ENCODE measurements at places on chromosomes 16 and 17.

DNA sequence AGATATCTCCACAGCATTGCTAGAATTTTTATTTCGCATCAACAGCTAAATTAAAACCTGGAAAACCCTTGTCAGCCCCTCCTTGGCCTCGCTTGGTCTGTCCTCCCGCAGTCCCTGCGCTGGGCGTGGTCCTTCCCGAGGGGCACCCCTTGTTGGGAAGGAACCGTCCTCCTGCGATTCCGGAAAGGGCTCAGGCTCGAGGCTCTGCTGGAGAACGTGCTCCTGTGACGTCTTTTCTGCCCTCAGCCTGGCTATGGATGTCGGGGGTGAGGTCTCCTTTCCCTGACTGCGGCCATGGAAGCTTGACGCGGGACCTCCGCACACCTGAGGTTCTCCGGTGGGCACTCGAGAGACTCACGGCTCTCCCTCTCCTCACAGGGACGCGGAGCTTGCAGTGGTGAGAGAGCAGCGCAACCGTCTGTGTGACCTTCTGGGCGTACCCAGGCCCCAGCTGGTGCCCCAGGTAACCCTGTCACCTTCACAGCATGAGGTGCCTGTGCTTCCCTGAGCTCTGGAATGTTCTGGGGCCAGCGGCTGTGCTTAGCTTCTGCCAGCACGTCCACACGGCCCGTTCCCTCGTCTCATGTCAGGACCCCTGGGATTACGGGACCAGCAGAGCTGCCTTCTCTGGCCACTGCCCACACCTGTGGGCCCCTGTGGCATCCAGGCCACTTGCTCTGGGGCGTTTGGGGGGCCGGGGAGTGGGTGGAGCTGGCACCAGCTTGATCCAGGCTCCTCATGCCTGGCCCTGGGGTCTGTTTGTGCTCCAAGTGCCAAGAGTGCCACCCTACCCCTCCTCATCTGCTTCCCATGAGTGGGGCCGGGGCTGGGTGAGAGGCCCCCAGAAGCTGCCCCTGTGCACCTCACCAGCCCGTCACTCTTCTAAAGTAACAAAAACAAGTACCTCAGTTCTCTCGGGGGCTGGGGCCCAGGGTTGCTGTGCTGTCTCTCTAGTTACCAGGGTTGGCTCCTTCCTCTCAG lies 101.5 kb upstream of the ZNF750 start:
- ATAC-seq = no peak

GRCh38 chr16:23436951-23437350 lies 16.0 kb downstream of the COG7 start:
- no peak for ATAC-seq

- peak; percentile 86 for ATAC-seq
Observed at GRCh38 chr16:66081775-66082366, 284.6 kb upstream of the CDH5 start.

DNA sequence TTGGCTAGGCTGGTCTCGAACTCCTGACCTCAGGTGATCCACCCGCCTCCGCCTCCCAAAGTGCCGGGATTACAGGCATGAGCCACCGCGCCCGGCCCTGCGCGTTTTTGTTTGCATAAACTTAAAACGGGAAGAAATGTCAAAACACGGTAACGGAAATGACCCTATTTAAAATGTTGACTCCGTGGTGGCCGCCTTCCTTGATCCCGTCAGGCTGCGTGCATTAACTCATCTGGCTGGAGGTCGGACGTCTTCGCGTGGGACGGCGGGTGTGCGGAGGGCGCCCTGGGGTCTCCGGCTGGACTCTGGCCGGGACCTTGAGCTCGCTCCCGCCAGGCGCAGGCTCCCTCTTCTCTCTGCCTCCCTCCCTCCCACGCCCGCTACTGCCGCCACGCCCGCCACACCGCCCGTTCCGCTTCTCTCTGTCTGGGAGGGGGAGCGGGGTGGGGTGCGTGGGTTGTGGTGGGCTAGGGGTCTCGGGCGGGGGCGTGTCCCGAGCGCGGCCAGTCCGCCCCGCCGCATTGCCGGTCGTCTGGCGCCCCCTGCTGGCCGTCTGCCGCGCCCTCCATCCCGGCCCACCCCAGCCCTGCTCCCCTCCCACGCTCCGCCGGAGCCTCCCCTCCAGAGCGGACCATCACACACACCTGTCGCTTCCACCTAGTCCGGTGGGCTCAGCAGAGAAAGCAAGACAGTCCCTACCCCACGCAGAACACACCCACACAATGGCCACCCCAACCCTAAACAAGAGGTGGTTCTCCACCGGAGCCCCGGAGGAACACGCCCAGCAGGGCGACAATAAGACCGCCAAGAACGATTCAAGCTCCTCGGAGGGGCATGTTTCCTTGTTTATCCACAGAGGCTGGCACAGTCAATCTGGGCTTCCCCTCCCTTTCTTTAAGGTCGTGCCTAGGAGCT lies 1.2 kb upstream of the CCDC42 start:
- ATAC-seq = peak; percentile 77

- ATAC-seq = no peak
Observed at GRCh38 chr16:24477492-24477891, 61.9 kb upstream of the RBBP6 start.

GRCh38 chr17:1469231-1469852 lies 13.3 kb upstream of the CRK start:
- ATAC-seq = no peak

- ATAC-seq = no peak
Observed at GRCh38 chr17:43042025-43042628, 17.1 kb downstream of the RND2 start.

DNA sequence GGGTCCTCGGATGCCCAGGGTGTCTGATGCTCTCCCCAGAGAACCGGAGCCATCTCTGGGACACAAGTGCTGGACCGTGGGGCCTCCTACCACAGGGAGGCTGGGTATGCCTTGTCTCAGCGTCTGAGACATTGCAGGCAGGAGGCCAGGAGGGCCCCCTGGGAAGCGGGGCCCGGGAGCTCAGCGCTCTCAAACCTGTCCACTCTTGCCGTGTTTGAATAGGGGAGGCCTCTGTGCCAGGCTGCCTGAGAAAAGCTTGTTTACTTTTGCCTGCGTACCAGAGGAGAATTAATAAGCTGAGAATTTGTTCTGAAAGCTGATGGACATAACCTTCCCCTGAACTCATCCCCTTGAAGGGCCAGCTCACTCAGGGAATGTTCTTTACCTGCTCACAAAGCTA lies 163.8 kb downstream of the NTN1 start:
- peak; percentile 40 for ATAC-seq

DNA sequence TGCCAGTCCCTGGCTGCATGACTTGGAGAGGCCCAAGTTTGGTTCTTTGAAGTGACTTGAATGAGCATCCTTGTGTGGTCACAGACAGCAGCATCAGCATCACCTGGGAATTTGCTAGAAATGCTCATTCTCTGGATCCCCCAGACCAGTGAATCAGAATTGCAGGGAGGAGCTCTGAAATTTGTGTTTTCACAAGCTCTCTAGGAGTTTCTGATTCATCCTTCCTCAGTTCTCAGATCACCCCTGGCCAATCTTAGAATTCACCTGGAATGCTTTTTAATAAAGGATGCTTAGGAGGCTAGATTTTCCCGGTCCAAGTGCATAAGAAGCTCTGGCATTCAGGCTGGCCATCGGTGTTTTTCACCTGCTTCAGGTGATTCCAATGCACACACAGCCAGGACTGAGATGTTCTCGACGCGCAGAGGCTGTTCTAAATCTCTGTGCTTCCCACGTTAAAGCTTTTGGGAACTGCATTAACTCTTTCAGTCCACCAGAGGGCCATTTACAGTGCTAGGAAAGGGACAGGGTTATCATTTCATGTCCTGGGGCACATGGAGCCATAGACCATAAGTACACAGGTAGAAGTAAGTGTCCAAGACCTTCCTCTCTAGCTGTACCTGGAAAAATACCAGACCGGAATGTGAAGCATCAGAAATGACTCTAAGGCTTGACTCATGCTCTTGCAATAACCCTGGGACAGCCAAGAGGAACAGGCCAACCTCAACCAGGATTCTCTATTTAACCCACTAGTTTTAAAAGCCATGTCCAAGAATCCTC lies 85.7 kb upstream of the XYLT1 start:
- peak; percentile 73 for ATAC-seq

GRCh38 chr17:59287891-59288290 lies 43.6 kb upstream of the YPEL2 start:
- no peak for ATAC-seq

DNA sequence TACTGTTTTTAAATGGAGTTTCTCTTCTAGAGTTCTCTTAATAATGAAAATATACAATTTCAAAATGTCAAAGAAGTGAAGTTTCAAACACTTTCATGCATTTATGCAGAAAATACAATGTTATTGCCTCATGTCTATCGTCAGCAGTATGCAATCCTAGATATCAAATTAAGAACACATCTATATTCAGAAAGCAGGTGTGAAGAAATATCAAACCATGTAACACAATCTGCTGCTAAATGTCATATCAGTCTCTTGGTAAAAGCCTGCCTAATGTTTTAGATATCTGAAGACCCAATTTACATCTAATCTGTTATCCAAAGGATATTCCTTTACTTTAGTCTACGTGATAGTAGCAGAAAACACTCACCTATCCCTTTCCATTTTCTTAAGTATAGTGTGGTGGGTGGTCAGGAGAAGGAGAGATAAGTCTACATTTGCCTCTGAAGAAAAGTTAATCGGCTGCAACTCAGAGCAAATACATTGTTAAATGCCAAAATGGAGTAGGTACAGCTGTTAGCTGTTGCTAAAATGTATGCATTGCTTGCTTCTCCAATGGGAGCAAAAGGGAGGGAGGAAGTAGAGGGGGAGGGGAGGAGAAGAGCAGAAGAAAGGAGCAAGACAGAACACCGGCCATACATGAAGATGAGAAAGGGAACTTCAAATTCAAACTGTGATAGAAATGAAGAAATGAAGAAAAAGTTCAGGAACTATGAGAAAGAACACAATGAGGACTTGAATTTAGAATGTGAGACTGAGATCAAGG lies 64.9 kb downstream of the ITFG1 start:
- no peak for ATAC-seq

DNA sequence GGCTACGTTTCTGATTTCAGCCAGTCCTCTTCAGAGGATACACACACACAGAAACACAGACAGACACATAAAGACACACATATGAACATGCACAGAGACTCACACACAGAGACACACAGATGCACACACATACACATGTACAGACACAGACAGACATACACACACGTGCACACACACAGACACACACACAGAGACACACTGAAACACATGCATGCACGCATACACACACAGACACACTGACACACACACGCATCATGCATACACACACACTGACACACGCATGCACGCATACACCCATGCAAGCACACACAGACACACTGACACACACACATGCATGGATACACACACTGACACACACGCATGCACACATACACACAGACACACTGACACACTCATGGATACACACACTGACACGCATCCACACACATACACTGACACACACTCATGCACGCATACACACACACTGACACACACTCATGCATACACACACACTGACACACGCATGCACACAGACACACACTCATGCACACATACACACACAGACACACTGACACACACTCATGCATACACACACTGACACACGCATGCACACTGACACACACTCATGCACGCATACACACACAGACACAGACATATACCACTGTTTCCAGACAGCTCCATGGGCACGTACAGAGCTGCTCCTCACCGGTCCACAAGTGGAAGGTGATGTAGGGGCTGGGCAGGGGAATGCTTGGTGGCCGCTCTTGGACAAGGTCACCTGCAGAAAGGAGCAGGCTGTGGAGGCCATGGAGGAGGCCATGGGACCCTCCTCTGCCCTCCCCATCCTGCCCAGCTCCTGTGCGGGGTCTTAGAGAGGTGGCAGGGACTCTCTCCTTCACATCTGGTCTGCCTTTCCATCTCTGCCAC lies 30.1 kb upstream of the MFSD6L start:
- ATAC-seq = no peak

DNA sequence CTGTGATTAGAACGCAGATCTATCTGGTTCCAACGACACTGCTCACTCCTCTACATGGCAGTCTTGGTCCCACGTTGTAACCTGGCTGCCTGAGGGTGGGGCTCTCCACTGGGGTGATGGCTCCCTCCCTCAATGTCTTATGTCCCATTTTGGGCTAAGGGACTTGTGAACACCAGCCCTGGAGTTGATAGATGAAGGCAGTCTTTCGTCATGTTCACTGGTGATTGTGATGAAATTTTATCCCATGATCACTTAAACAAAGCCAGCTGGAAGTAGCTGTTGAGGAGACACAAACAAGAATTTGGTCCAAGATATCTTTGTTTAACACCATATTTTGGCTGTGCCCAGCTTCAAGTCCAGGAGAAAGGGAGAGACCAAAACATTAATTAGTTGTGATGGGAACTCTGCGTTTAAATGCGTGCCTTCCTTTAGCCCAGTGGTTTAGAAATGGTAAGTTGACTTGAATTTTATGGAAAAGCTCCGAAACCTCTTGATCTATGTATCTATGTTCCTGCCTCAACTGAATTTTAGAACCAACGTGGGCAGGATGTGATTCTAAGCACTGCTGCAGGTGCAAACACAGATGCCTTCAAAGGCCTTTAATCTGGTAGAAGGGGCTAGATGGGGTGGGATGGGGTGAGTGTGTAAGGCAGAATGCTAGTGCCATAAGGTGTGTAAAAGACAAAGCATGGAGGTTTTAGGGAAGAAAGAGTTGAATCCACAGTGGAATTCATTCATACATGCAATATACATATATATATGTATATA lies 186.8 kb upstream of the IRX3 start:
- no peak for ATAC-seq

DNA sequence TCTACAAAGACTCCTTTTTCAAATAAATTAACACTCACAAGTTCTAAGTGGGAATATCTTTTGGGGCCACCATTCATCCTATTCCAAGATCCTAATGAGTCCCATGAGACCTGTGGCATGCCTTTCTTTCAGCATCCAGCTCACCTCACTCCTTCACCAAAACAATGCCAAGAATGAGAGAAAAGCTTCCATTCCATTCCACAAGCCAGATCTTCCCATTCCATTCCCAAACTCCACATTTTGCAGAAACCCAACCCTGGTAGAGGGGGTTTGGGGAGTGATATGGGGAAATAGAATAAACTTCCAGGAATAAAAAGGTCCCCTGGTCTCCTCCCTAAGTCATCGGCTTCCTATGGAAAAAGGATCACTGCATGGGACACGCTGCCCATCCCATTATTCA lies 392.2 kb downstream of the NPIPA8 start:
- ATAC-seq = no peak

DNA sequence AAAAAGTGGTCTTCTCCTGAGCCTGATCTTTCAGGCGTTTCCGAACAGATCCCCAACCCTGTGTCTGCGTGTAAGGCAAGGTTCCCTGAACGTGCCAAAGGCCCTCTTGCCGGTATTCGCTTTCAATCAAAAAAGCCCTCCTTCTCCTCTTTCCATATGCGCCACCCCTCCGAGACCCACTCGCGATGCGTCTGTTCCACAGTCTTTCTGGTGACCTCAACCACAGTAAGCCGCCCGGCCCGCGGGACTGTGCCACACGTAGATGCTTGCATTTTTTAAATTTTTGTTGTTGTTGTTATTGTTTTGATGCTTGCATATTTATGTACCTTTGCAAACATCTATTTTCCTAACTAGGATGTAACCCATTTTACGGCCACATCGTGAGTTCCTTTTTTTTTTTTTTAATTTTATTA lies 607 bp upstream of the PRPSAP1 start:
- no peak for ATAC-seq

Measured in esophagus mucosa (tissue), 1 donor.